ENCODE measurements at places on chromosomes 12 and 14.

- no peak for DNase-seq
These were observed 47.7 kb downstream of the CIT start for GRCh38 chr12:119829439-119829838.

DNA sequence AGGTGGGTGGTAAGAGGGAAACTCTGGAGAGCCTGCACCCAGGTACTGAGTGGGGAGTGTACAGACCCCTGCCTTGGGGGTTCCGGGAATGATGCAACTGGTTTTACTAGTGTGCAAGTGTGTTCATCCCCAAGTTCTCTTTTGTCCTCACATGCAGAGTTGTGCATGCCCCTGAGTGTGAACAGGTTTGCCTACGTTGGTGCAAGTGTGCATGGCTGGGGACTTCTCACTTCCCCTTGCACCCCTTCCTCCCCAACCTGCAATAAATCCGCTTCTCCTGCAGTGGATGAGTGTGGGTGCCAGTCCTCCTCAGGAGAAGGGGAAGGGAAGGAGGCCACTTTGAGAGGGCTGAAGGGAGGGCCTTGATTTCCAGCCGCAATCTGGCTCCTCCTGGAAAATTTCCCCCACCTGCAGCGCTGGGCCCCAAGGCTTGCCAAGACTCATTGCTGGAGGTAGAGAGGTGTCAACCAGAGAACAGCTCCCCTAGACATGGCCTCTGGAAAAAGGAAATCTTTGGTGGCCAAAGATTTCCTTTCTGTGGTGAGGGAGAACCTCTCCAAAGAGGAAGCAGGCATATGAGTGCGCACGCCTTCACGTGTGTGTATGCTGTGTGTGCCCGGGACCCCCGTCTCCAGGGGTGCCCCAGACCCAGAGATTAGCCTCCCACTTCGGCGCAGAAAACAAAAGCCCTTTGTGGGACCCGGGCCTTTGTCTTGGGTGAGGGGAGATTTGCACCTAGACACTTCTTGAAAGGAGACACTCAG, 5.5 kb downstream of the AQP2 start:
- no peak for DNase-seq

DNA sequence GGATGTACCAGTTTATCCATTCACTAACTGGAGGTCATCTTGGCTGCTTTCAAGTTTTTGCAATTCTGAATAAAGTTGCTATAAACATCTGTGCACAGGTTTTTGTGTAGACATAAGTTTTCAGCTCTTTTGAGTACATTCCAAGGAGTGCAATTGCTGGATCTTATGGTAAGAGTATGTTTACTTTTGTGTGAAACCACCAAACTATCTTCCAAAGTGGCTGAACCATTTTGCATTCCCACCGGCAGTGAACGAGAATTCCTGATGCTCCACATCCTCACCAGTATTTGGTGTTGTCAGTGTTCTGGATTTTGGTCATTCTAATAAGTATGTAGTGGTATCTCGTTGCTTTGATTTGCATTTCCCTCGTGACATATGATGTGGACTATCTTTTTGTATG, 150.5 kb upstream of the BCL2L14 start:
- no peak for DNase-seq

DNA sequence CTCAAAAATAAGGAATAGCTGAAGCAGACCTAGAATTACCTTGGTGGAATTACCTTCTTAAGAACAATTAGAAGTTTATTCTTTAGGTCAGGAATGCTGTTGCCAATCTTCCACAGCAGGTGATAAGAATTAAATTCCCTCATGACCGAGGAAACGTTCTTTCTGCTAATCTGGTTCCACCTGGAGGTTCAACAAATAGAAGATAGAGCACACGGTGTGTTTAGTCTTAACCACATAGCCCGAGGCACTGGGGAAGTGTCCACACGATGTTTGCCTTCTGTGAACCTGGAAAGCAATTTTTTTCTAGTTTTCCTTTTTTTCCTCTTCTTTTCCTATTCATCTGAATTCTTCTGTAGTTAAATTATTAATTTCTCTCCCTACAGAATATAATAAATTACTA, 906.9 kb downstream of the NRXN3 start:
- no peak for DNase-seq

DNA sequence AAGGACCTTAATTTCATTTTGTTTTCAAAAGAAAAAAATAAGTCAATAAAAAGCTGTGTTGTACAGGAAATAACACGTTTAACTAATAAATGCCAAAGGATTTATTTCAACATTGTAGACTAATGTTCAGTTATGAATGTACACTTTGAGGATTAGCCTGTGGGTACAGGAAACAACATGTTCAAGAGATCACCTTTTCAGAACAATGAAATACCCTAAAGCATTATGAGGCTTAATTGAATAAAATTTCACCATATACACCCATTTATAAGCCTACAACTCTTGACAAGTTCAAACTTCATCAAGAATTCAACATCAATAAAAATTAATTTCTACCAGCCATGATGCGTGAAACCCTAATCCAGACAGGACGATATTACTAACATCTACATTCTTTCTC, 56.6 kb upstream of the SLC6A15 start:
- no peak for DNase-seq

DNA sequence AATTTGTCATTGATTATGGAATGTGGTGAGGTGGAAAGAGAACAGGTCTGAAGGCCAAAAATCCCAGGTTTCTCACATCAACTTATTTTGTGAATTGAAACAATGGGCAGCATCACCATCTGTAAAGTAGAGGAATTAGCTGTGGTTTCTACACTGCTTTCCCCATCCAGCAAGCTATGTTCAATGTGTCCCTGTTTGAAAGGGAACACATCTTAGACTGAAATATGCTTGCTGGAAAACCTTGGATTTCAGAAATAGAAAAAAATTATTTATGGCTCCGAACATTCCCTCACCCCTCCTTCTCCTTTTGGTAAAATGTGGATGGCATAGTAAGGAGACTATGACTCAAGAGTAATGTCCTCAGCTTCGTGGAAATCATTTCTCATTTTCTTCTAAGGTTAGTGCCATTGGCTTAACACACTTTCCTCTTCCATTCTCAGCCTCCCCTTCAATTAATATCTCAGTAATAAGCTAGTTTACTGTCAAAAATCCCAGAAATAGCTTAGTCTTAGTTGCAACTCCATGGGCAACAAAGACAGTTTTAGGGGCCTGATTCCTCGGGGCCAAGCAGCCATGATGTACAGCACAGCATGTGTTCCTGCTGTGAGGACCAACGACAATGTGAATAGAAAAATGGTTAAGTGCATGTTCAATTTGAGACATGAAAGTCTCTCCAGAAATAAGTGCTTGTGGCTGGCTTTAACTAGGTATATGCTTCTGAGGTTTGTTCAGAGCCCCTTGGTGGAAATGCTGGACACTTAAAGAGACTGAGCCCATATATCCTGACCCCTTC, 205.8 kb upstream of the SLC38A2 start:
- DNase-seq: no peak

- DNase-seq: no peak
These were observed 270.4 kb downstream of the NEDD1 start for GRCh38 chr12:97177481-97177880.

- no peak for DNase-seq
These were observed 1046.9 kb downstream of the VRK1 start for GRCh38 chr14:97844042-97844441.

GRCh38 chr14:73462048-73462715, 3.8 kb upstream of the NUMB start:
- no peak for DNase-seq

- no peak for DNase-seq
These were observed 29.3 kb downstream of the SLC7A8 start for GRCh38 chr14:23153851-23154796.

- no peak for DNase-seq
These were observed 131.3 kb upstream of the HIF1A start for GRCh38 chr14:61563880-61564617.

- DNase-seq: no peak
These were observed 28.7 kb downstream of the SMUG1 start for GRCh38 chr12:54160089-54160488.

DNA sequence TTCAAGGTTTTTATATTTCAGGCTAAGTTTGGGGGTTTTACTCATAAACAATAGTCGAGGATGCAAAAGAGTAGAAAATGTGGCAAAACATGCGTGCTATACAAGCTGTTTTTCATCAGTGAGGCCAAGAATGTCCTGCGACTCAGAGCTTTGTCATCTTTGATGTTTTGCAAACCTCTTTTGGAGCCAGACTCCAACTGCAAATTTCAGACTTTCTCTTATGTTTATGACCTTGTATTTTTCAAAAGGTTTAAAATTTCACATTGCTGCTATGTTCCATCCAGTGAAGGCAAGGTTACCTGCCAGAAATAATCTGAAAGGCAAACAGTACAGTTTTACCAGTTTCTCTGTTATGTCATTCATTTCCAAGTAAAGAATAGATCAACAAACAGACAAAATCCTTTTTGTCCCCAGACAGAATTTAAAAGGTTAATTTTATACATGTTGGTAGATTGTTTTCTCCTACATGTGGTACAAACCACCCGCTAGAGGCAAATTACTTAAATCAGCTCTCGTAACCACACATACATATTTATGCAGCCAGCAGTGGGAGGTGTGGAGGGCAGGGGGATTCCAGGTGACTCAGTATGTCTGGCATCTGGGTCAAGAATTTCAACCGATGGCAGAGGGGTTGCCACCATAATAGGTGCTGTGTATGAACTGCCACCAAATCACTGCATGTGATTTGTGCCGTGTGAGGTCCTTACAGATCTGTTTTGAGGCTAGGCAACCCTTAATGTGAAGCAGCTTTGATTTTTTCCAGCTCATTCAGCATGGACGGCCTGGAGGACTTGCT, 119.8 kb upstream of the CPM start:
- DNase-seq: peak; percentile 34

DNA sequence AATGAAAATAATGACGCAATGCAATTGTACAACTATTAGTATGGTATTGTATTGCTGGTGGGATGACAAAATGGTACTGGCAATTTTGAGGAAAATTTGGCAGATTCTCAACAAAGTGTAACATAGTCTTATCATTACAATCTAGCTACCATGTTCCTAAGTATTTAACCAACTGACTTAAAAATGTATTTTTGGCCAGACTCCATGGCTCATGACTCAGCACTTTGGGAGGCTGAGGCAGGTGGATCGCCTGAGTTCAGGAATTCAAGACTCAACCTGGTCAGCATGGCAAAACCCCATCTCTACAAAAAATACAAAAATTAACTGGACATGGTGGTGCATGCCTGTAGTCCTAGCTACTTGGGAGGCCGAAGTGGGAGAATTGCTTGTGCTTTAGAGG, 1409.5 kb downstream of the AACS start:
- DNase-seq: no peak

Measured in stimulated activated CD4-positive, alpha-beta T cell treated with anti-CD3 and anti-CD28 coated beads, Interleukin-1b, Interleukin-23, amount 100 ng/mL, for 24 hours (primary cell).